ENCODE measurements at places on chromosomes 16 and 17.

DNA sequence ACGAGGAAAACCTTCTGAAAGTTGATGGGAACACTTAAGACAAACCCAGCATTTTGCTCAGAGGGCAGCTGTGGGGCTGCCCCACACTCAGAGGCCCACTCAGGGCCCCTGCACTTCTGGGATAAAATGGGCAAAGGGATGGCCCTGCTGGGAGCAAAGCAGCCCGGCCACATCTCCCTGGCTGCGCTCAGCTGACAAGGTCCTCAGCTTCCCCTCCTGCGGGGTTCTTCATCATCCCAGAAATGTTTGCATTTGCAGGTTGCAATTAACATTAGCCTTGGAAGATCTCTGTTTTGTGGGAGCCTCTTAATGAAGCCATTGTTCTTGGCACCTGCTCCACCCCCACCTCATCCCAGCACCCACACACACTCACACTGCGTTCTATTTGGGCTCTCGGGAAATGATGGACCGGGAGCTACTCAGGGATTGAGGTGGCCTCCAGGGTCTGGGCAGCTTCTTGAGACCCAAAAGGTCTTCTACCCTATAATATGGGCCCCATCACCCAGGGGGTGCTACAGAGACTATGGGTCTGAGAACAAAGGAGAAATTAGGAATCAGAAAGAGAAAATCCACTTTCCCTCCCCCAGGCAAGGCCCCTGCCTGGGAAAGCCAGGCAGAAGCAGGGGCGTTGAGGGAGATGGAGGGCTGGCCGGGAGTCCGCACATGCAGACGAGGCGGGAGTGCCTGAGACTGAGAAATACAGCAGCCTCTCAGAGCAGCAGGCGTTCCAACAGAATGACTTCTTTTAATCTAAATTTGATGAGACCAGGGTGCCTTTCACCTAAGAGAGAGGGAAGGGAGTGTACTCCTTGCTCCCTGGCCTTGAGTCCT lies 53.7 kb upstream of the RPL38 start:
- no peak for DNase-seq

- DNase-seq: no peak
These were observed 17.3 kb downstream of the BPTF start for GRCh38 chr17:67842648-67843047.

- no peak for DNase-seq
These were observed 100.1 kb downstream of the YPEL2 start for GRCh38 chr17:59431601-59432000.

DNA sequence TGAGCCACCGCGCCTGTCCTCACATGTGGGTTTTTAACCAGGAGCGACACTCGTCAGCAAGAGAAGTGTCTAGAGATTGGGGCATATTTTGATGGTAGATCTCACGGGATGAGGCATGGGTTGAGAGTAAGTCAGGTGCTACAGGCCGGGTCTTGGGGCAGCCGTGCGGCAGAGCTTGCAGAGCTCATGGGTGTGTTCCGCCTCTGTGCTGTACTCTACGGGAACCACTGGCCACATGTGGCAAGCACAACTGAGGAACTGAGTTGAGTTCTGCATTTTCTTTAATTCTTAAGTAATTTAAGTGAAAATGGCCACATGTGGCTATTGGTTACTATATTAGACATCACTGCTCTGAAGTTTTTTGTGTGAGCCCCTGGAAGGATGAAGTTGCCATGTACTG lies 9.6 kb downstream of the CLUAP1 start:
- no peak for DNase-seq

- no peak for DNase-seq
These were observed 10.8 kb downstream of the TAT start for GRCh38 chr16:71565812-71566700.

DNA sequence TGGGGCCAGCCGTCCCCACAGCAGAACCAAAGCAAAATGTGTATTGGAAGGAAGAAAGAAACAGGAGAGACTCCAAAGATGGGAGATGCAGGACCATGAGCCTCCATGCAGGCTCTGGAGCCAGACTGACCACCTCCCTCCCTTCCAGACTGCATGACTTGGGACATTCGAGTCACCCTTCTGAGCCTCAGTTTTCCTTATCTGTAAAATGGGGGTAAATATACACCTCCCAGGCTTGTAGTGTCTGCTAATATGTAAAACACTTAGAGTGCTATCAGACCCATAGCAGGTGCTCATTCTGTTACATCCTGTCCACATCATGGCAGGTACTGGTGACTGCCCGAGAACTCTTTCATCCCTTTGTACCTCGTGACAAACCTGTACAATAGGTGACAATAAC lies 370.8 kb downstream of the SNX29 start:
- DNase-seq: no peak

- no peak for DNase-seq
These were observed 154.8 kb upstream of the HSBP1 start for GRCh38 chr16:83652943-83653342.

DNA sequence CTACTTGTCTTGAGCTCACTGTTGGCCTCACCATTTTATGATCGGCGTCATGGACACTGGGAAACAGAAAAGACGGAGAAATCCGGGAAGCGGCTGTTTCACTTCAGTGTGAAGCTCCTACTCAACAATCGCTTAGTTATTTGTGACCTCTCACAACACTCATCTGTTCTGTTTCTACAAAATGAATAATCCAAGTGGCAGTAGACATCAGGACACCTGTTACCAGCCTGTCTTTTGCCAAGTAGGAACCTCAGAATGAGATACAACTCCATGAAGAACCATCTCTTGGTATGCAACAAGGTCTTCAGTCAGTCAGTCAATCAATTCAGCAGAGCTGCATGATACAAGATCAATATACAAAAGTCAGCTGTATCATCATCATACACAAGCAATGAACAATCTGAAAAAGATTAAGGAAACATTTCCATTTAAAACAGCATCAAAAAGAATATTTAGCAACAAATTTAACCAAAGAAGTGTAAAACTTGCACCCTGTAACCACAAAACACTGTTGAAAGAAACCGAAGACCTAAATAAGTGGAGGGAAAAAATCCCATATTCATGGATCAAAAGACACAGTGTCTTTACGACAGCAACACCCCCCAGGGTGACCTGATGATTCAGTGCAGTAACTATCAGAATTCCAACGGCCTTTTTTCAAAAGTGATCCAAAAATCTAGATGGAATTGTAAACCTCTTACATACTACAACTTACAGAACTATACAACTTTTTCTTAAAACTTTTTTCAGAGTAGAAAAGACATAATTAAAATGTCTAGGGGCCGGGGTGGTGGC lies 63.4 kb downstream of the ANKRD11 start:
- no peak for DNase-seq

DNA sequence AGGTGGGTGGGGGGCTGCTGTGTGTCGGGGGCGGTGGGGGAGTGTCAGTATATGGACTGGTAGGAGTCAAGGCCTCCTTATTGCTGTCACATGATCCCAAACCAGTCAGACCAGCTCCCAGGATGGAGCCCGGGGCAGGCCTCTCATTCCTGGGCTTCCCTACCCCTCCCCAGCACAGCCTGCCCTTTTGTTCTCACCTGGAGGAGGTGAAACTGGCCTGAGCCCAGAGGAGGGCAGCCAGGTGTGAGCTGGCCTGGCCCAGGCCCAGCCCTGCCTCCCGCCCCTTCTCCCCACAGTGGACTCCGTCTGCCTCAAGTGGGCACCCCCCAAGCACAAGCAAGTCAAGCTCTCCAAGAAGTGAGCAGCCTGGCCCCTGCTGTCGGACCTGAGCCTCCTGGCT lies 4.6 kb downstream of the PRSS8 start:
- DNase-seq: no peak

GRCh38 chr16:11079652-11080187 lies 135.4 kb downstream of the CLEC16A start:
- DNase-seq: no peak

DNA sequence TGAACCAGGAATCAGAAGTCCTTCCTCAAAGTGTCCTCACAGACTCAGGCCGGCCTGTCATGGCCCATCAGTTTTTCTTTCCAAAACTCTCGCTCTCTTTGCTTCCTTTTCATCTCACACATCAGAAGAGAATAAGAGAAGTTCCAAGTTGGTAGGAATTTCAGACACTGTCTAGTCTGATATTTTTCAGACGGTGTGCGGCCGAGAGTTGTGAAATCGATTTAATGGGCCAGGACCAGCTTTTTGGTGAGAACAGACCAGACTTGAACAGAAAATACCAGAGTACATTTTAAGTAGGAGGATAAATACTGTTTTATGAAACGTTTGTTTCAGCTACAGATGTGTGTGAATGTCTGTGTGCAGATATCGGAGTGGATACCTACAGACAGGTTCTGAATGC lies 24.8 kb upstream of the RCVRN start:
- DNase-seq: no peak

DNA sequence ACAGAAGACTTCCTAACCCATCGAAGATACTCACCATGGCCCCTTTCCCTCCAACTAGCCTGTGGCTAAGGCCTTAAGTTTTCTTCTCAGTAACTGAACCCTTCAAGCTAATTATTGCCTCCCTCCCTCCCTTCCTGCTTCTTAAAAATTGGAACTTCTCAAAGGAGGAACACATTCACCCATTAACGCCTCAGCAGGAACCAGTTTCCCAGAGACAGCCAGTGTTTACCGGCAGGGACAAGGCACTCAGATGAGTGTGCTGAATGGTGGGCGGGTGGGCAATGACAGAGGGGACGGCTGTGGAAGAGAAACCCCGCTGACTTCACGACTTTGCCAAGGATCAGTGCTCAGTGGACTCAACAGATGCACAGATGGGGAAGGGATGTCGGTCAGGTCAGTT lies 20.3 kb downstream of the PITPNA start:
- no peak for DNase-seq

DNA sequence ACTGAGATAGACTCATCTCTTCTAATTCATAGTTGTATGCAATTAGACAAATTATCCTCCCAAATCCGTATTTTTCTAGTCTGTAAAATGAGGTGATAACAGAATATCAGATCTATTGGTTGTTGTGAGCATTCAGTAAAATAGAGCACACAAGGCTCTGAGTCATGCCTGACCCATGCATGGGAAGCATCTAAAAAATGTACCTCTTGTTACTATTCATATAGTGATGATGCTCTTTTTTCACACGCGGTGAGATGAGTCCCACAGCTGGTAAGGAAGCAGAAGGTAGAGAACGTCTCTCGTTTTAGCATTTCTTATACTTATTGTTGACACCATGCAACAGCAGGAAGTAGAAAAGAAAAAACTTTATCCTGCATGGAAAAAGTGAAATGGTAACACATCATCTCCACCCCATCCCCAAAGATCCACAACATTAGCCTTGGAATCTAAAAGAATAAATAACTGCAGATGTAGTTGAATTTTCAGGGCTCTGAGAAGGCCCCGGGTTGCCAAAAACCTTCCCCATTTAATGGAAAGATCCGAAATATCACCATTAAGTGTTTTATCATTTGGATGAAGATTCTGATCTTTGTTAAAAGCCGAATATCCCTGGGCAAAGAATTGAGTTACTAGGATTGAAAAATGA lies 215.6 kb downstream of the TMEM114 start:
- DNase-seq: no peak

- DNase-seq: no peak
These were observed 493.7 kb upstream of the ERCC4 start for GRCh38 chr16:13426269-13426668.

All from activated CD8-positive, alpha-beta memory T cell treated with anti-CD3 and anti-CD28 coated beads for 24 hours (primary cell).